BJ (cell line): ENCODE measurements at places on chromosomes 12 and 14. TPM values are rescaled to one million over a fixed set of nuclear protein-coding genes. Genes with fewer than 3 reads are reported as not detected.
A peak's percentile ranks its signal among the peaks of the same experiment; 100 is the strongest.

REC8 gene
- 2.7 and 5.5 TPM in 2 replicates for polyA plus RNA-seq

BCDIN3D gene
- 2.6 and 3.5 TPM in 2 replicates for polyA plus RNA-seq

RND1 gene
- polyA plus RNA-seq = 0.31 and 0.72 TPM in 2 replicates

RSRC2 gene
- polyA plus RNA-seq = 13.4 and 24.3 TPM in 2 replicates

IQSEC3 gene
- polyA plus RNA-seq = not detected in 2 replicates

MIPOL1 gene
- polyA plus RNA-seq = 1.1 and 2.8 TPM in 2 replicates

SCARB1 gene
- polyA plus RNA-seq = 12.6 and 38.4 TPM in 2 replicates

AACS gene
- 16.2 and 27.5 TPM in 2 replicates for polyA plus RNA-seq

PITPNM2 gene
- polyA plus RNA-seq = 0.83 and 1.3 TPM in 2 replicates

LRIG3 gene
- 33.9 and 34.6 TPM in 2 replicates for polyA plus RNA-seq

DNA sequence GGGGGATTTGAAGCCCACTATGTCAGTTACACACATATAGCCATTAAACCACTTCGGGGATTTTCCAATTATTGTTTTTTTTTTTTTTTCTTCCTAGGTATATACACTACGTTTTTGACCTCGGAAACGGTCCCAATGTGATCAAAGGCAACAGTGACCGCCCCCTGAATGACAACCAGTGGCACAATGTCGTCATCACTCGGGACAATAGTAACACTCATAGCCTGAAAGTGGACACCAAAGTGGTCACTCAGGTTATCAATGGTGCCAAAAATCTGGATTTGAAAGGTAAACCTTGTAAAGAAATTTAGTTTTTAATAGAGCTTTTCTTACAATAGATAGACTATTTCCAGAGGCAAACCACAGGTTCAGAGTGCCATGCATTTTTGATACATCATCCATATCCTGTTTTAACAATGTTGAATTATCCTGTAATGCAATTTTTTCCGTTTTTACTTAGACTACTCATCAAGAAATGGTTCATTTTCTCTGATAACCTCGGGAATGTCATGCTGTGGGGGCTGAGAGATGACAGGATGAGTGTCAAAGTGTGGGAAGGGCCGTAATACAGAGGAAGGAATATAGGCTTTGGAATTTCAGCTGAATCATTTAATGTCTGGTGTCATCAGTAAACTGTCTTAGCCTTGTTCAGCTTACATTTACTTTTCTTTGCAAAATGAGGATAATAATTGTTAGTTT, 797.1 kb downstream of the NRXN3 start:
- peak; percentile 21 for DNase-seq

- no peak for DNase-seq
Measured at GRCh38 chr14:99133636-99134515, 138.1 kb downstream of the BCL11B start.

GRCh38 chr12:97951239-97951638, 488.6 kb downstream of the RMST start:
- no peak for DNase-seq

DNA sequence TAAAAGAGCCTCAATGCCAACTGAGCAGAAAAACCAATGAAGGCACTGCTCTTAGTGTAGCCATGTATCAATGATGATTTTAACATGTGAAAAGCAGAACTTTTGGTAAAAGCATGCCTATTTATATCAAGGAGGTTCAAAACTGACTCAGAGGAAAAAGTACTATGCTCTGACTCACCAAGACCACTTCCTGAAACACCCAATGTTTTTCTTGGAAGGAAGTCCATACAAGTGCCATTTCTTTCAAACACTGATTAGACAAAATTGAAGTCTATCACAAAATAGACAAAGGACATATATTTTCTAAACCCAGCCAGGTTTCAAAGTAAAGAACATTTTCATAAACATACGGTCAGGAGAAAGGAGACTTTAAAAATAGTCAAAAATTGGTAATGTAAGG, 88.6 kb downstream of the EPS8 start:
- DNase-seq = peak; percentile 75

DNA sequence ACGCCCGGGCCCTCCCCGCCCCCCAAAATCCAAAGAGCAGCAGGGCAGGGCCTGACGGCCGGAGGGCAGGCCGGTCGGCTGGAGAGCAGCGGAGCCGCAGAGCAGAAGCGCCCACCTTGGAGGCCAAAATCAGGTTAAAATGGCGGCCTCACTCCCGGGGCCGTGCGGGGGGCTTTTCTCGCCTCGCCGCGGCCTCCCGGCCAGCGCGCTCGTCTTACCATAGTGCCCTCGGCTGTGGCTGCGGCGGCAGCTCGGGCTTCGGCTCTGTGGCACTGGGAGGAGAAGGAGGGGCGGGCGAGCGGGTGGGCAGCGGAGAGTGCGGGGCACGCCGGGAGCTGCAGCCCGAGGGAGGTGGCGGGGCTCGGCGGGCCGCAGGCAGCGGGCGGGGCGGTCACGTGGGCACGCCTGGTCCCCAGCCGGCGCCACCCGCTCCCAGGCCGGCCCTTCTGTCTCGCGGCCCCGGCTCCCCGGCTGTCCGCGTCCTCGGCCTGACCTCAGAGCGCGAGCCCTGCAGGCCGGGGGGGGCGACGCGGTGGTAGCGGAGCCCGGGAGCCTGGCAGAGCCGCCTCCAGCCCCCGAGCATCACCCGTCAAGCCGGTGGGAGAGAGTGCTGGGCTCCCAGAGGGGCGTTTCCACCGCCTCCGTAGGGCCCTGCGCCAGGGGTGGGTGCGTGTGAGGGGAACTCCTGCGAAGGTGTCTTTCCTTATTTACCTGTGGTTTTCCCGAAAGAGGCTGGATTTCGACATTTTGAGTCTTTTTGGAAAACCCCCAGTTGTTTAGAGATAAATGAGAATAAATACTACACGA, at the start of gene CFL2:
Gene CFL2, minus strand, starts transcription at position 274 of the 807 bp plus-strand sequence. Its CDS starts 53 bp downstream, at position 221.
- DNase-seq = no peak

- no peak for DNase-seq
Measured at GRCh38 chr12:93429852-93430251, 11.9 kb downstream of the UBE2N start.

- no peak for DNase-seq
Measured at GRCh38 chr12:91910871-91911388, 234.7 kb downstream of the BTG1 start.

- DNase-seq = no peak
Measured at GRCh38 chr14:28494196-28494595, 272.4 kb upstream of the FOXG1 start.

DNA sequence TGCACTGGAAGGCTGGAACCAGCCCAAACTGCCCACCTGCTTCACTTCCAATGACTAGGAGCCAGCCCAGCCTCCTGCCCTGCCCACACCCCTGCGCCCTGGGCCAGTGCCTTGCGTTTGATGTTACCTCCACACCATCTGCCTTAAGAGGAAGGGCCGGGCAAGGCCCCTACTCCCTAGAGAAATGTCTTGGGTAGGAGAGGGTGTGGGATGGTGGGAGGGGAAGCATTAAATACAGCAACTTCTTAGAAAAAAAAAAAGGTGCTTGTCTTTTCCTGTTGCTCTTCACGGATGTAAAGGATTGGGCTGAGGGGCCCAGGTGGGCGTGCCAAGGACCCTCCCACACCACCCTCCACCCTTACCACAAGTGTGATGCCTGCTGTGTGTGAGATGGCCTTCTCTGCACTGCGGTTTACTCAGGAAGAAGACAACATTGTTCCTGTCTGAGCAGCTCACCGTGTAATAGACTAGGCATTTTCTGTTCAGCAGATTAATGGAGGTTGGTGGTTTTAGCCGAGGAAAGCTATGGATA, 99.9 kb downstream of the NINJ2 start:
- no peak for DNase-seq

DNA sequence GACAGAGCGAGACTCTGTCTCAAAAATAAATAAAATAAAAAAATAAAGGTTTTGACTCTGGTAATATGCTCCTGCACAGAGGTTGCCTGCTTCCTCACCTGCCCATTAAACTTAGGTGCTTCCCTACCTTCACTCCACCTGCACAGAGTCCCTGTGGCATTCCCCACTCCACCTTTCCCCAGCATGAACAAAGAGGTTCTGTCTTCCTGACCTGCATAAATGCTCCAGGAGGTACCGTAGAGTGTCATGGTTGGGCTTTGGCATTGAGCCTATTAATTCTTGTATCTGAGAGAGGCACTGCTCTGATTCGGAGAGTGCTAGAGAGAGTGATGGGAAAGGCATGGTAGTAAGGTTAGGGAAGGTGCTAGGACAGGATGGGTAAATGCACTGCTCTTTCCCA, 6.3 kb downstream of the ARHGAP9 start:
- no peak for DNase-seq

- no peak for DNase-seq
Measured at GRCh38 chr12:23083267-23083666, 458.3 kb downstream of the ETNK1 start.

DNA sequence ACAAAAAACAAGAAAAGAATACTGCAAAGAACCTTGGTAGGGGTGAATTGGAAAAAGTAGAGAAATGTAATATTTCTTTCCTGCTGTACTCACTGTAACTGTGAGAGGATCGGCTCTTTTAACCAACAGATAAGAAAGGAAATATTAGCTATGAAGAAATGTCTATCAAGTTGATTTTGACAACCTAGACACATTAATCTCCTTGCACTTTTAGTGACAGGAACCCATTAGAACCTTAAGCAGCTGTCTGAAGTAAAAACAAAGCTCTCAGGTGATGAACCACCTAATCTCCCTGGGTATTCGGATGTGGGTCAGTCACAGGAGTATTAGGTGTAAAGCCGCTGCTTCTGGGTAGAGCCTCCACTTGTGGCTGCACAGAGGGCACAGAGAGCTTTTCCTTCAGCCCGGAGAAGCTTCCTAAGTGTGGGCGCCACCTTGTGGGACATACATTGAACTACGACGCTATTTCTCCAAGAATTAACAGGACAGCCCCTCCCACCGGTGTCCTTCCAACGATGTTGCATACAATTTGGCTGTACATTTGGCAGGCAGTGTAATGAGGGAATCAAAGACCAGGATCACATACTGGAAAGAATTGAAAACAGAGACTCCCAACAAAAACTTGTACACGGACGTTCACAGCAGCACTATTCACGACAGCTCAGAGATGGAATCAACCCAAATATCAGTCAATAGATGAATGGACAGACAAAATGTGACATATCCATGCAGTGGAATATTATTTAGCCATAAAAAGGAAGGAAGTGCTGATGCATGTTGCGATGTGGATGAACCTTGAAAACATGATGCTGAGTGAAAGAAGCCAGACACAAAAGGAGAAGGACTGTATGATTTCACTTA, 28.9 kb upstream of the MAPKAPK5 start:
- DNase-seq = no peak

- DNase-seq = no peak
Measured at GRCh38 chr12:130111965-130112496, 50.2 kb upstream of the FZD10 start.

DNA sequence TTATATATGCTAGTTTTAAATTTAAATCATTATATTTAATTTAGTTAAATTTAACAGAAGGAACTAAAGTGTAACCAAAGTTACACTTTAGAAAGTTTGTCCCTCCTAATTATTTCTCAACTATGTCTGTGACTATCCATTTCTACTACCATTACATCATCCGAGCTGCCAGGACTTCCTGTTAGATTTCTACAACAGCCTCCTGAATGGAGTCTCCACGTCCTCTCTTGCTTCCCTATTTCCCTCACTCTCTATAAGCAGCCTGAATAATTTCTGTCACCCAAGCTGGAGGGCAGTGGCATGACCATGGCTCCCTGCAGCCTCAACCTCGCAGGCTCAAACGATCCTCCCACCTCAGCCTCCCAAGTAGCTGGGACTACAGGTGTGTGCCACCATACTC, 84.1 kb downstream of the TTC7B start:
- no peak for DNase-seq

- DNase-seq = no peak
Measured at GRCh38 chr14:29928117-29928640, 532 bp upstream of the PRKD1 start.

GRCh38 chr12:27161458-27162228, 79.3 kb upstream of the C12orf71 start:
- DNase-seq = no peak

DNA sequence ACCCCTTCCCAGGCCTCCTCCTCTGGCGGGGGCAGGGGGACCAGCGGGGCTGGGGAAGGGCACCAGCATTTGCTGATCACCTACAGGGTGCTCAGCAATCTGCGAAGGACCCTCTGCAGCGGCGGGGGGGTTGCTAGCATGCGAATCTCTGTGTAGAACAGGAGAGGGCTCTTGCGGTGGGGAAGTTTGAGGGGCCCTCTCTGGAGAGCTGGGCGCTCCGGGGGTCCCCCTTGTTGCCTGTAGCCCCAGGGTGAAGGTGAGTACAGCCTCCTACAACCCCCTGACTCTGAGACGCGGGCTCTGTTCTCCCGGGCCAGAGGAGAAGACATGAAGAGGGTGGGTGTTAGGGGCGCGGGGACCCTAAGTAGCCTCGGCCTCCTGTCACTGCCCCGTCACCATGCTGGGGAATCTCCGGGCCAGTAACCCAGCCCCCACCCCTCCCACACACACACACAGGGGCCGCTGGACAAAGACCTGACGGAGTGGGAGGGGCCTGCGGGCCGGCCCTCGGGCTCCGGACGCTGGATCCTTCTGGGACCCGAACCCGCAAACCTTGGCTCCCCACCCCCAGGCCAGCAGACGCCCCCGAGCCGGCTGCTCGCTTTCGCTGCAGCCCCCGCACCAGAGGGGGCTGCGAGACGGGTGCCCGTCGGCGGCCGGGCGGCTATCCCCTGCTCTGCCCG, 734 bp downstream of the FIGNL2 start:
- DNase-seq = no peak

GRCh38 chr12:106987846-106988245, 900 bp upstream of the MTERF2 start:
- DNase-seq = no peak

GRCh38 chr12:56683-57346, 9.8 kb upstream of the IQSEC3 start:
- DNase-seq = no peak

GRCh38 chr12:124758266-124759220, 105.1 kb downstream of the SCARB1 start:
- DNase-seq = no peak

GRCh38 chr12:130992979-130993538, 39.4 kb downstream of the ADGRD1 start:
- DNase-seq = no peak

DNA sequence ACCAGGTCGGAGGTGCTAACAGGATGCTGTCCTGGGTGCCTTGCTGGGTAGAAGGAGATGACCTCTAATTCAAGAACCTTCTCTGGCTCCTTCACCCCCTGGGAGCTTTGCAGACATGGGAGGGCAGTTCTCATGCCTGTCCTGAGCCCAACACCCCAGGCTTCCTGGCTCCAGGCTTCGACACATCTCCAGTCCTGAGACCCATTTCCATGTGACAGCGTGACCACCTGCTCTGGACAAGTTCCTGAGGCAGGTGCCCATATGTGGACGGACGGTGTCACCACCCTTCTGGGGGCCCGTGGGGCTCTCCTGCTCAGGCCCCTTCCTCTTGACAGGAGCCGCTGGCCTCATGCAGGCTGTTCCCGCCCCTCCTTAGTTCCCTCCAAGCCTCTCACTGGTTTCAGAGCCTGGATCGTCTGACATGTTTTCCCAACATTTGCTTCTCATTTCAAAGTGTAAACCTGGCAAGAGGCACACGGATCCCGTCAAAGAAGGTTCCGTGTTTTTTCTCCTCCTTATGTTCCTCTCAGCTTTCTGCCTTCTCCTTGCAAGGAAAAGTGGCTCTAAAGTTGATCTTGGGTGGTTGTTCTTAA, 291.9 kb upstream of the RTL1 start:
- no peak for DNase-seq

GRCh38 chr14:65336191-65336591, 76.3 kb upstream of the FUT8 start:
- DNase-seq = peak; percentile 39
